ENCODE measurements at places on chromosomes 2 and 18. TPM values are rescaled to one million over a fixed set of nuclear protein-coding genes. Genes with fewer than 3 reads are reported as not detected.

The REV1 gene
- total RNA-seq = 39.8 TPM

GRCh38 chr2:97849881-97850528, 136.6 kb downstream of the ZAP70 start:
- DNase-seq = no peak

DNA sequence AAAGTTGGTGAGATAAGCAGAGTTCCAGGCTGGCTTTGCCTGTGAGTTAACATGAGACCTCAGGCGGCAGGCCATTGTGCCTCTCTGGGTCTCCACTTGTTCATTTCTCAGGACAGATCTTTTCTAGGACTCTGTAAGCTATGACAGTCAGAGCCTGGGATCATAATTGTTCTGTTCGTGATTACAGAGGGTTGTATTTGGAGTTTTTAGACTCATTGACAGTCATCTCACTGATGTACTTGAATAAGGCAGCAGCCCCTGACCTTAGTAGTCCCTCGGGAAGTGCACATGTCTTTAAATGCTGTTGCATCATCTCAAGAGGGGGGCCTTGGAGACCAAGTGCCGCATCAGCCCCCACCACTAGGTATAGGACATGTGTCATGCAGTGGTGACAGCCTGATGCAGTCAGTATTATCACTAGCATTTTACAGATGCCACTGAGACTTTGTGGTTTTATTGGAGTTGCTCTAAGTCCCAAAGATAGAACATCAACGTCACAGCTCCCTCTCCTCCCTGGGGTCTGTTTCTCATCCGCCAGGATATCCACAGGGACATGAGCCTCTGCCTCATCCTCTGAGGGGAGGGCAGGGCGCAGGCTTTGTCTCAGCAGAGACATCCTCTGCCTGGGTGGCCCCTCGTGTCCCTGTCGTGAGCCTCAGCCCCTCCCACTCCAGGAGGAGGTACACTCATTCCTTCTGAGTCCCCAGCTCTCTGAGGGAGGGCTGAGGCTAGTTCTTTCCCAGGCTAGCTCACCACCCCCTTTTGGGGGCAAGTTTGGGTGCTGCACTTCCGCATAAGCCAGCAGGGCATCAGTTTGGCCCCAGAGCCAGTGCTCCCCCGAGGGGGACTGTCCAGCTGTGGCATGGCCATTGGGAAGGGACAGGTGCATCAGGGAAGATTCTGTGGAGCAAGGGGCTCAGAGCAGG, 14.1 kb downstream of the GLI2 start:
- no peak for DNase-seq

DNA sequence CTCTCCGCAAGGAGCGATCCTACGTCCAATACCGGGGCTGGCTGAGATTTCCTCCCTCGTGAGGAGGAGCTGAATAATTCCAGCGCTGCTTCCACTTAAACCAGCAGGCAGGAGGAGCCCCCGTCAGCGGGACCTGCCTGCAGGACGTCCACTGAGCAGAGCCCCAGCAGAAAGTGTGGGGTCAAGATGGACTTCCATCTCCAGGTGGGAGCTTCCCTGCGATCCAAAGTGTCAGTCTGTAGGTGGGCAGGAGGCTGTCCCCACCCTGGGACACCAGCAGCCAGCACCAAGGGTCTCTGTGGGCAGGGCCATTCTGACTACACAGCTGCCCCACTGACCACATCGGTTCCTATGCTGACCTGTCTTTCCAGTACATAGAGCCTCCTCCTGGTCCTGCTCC, 462 bp upstream of the OTOS start:
- DNase-seq = no peak

DNA sequence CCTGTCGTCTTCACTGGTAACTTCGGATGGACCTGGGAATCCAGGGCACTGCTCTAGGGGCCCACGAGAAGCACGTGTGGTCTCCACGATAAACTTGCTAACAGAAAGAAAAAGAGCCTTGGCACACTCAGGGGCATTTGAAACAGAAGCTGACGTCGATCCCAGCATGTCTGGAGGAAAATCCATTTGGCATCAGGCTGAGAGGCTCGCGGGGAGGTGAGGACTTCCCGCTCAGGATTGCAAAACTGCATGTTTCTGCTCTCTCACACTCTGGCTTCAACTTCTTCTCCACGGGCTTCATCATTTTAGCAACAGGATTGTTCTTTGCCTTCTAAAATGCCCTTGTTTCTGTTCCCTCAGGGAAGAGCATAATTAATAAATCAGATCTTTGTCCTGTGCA, 181.7 kb upstream of the COPS8 start:
- no peak for DNase-seq

- DNase-seq = no peak
These were observed 33.8 kb downstream of the PCARE start for GRCh38 chr2:29040552-29040951.

The DYNAP gene
- total RNA-seq = not detected

The TUBA3D gene
- total RNA-seq = not detected

The CD8A gene
- 1.3 TPM for total RNA-seq

The CPO gene
- not detected for total RNA-seq

DNA sequence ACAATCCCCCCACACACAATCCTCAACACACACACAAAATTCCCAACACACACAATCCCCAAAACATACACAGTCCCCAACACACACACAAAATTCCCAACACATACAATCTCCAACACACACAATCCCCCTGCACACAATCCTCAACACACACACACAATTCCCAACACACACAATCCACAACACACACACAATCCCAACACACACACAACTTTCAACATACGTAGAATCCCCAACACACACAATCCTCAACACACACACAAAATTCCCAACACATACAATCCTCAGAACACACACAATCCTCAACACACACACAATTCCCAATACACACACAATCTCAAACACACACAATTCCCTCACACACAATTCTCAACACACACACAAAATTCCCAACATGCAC, 2.6 kb upstream of the PDCD1 start:
- DNase-seq = no peak

GRCh38 chr2:73451263-73451972, 65.8 kb downstream of the ALMS1 start:
- no peak for DNase-seq

DNA sequence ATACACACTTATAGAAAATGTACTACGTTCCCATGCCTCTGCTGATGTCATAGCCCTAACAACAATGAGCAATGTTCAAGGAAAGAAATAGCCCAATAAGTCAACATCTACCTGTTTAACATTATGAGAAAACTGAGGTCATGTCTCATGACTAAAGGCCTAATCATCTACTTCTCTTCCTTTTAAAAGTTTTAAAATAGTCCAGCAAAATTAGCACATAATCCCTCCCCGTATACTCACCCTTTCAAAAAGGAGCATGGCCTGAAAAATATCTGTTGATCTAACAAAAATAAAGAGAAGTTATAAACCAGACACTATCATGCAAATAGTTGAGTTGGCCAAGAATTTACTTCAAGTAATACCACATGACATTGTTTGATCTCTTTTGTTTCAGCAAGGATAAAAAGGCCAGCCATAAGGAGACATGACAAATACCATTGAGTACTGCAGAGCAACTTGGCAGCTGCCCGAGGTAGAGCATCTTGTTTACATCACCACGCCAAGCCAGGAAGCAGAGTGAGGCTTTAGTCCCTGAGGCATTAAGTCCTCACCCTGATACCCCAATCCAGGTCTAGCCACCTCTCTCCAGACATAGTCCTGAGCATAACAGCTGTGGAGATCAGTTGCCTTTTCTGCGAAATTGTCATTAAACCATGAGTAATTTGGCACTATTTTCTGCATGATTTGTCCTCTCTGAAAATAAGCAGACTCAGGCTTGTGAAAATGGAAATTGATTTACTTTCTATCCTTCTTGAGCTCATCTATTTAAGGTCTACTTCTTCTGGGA, 137.4 kb upstream of the ETAA1 start:
- DNase-seq = no peak

The B4GALT6 gene
- 0.75 TPM for total RNA-seq

- no peak for DNase-seq
These were observed 71.9 kb upstream of the NFU1 start for GRCh38 chr2:69509011-69509749.

DNA sequence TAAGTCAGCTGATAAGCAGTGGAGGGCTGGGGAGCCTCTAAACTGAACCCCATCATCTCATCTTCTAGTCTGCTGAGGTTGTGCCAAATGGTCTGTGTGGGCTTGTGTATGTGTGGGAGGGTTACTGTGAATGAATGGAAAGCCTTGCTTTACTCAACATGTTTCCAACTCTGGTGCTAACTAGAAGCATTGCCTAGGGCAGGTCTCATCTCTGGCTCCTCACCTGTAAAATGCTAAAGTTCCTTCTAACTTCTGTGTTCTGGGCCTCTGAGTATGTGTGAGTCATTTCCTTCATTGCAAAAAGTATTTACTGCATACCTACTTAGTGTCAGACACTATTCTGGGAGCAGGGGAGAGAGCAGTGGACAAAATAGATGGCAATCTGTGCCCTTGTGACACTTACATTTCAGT, 1.3 kb downstream of the LIPG start:
- DNase-seq = no peak

The AKAIN1 gene
- not detected for total RNA-seq

The CNDP1 gene
- 0.39 TPM for total RNA-seq

DNA sequence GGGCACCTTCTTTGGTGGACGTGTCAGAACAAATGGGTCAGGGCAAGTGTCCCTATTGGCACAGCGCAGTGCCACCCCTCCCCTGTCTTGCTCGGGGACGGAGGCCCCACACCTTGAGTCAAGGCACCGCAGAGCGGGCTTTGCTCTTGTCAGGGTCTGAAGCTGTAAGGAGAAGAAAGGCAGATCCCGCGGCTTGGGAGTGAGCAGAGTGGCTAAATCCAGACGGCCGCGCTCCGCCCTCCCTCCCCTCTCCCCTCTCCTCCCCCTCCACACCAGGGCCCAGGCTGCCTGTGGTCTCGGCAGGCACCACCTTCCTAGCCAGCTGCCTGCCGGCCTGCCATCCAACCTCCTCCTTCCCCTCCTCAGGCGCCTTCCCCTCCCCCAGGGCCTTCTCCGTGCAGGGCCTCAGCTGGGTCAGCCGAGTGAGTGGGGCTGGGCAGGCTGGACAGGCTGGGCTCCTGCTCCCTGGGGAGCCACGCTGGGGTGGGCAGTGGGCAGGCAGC, 25.8 kb downstream of the SPEG start:
- no peak for DNase-seq

- no peak for DNase-seq
These were observed 41.8 kb upstream of the COPS8 start for GRCh38 chr2:237043866-237044265.

The DHRS9 gene
- not detected for total RNA-seq

The MAB21L4 gene
- total RNA-seq = not detected

DNA sequence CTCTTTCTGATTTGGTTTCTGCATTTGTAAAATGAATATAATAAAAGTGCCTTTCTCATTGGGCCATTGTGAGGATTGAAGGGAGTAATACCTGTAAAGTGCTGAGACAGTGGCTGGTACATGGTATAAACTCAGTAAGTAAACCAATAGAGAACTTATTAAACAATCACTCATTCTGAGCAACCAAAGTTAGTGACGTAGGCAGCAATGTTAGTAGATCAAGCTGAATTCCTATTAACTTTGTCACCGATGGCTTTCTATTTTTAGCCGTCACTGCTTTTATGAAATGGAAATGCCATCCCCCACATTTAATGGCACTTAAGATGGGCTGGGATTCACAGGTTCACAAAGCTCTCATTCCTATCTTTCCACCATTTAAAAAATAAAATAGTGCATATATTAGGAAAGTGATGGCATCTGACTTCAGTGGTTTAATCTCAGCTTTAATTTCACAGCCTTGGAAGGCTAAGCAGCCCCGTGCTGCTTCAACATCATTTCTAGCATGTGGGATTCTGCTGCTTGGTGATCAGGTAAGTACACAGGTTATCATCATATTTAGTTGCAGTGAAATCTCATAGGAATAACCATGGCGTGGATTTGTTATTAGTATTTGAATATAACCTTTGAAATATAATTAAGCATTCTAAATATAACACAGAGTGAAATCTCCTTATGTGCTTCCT, 17.6 kb upstream of the PPP4R1 start:
- DNase-seq = no peak

GRCh38 chr18:10771053-10771709, 245.4 kb downstream of the NAPG start:
- DNase-seq = no peak

DNA sequence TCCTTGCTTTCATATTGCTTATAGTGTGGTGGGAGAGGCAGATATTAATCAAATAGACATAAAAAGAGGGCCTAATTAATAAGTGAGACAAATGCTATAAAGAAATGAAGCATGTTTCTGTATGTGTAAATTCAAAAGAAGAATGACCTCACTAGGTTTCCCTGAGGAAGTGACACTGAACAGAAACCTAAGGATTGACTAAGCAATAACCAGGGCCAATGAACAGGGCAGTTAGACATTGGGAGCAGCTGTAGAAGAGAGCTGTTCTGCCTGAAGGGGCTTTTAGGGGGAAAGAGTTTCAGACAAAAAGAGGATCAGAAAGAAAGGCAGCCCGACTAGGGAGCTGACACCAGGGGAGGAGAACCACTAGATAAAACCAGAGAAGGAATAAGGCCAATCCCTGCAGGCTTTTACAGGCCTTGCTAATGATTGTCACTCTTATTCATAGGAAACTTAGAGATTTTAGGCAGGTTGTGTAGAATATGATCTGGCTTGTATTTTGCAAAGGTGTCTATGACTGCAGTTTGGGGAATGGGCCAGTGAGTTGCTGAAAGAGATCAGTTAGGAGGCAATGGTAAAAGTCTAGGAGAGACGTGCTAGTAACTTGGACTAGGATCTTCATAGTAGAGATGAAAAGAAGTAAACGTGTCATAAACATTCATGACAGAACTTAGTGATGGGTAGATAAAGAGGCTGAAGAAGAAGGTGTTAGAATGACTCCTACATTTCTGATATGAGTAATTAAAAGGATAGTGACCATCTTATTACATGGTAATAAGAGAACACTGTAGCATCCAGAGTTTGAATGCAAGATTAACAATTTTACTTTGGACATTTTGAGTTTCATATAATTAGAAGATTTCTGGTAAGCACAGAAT, 26.8 kb upstream of the NABP1 start:
- no peak for DNase-seq

GRCh38 chr2:552906-553305, 124.3 kb downstream of the TMEM18 start:
- DNase-seq = no peak

DNA sequence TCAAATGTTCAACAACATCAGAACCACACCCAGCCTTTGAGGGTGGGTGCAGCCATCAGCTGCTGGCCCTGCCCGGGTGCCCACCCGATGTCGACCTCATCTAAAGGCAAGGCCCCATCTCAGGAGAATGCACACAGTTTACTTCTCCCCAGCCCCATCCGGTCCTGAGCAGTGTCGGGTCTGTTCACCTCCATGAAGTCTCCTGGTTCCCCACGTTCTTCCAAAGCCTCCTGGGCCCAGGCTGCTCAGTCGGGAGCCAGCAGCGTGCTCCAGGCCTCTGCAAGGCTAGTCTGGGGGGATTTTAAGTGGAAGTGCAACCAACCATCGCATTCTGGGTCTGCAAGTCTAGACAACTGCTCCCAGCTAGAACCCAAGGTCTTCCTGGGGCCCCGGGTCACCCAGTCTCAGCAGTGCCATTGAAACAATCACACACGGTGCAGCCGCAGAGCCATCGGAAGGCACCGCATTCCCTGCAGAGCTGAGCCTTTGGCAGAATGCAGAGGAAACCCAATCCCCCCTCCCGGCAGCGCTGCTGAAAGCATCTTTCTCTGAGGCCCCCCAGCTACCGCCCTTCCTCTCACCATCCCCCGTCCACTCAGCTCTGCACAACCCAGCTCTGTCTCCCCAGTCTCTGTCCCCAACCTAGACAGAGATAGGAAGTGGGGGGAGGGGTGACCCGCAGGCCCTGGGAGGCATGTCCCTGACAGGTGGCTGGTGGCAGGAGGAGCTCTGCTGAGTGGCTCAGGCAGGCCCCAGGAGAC, 8.5 kb downstream of the ESPNL start:
- DNase-seq = peak; percentile 35

- no peak for DNase-seq
These were observed 2.2 kb upstream of the ATOH8 start for GRCh38 chr2:85751627-85752026.

The GREB1 gene
- 0.31 TPM for total RNA-seq
